ENCODE measurements at places on chromosomes 3 and 15.

GRCh38 chr3:146104068-146104467 is 56.9 kb downstream of the PLOD2 start:
- no peak for DNase-seq

- DNase-seq: peak; percentile 58
These were observed 1.1 kb downstream of the STAC start for GRCh38 chr3:36381311-36381956.

- DNase-seq: no peak
These were observed 14.1 kb downstream of the TTC21A start for GRCh38 chr3:39121621-39122020.

- DNase-seq: no peak
These were observed 33.2 kb upstream of the RPP14 start for GRCh38 chr3:58272891-58273290.

GRCh38 chr15:68158046-68158628 is 47.0 kb downstream of the CALML4 start:
- DNase-seq: no peak

GRCh38 chr3:54845551-54845950 is 82.3 kb downstream of the LRTM1 start:
- DNase-seq: no peak

DNA sequence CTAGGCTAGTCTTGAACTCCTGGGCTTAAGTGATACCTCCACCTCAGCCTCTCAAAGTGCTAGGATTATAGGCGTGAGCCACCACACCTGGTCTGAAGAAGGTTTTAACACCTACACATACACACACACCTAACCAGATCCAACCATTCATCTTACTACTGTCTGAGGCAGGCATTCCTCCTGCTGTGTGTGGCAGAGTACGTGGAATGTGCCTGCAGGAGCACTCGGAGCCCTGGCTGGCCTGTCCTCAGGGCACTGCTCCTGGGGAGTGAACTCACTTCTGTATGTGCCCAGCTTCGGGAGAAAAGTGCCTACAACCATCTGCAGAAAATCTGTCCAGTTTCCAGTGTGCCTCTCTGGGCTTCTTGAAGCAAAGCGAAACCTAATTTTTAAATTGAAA is 58.2 kb upstream of the LIMD1 start:
- no peak for DNase-seq

DNA sequence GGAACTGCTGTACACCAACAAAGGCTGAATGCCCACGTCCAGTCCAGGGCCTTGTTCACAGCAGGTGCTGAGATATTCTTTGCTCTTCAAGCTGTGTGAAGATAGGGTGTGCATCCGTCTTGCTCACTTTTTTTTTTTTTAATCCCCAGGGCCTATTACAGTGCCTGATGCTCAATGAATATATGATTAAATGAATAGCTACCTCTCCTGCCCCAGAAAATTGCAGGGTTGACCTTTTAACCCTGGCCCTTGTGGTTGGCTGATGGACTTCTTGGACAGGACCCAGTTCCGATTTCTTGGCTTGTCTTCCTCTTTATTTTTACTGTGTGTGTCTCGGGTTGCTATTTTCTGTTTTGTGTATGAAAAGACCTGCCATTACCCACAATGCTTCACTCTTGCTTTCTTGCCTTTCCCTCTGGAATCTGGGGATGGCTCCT is 2.9 kb upstream of the FYTTD1 start:
- no peak for DNase-seq

DNA sequence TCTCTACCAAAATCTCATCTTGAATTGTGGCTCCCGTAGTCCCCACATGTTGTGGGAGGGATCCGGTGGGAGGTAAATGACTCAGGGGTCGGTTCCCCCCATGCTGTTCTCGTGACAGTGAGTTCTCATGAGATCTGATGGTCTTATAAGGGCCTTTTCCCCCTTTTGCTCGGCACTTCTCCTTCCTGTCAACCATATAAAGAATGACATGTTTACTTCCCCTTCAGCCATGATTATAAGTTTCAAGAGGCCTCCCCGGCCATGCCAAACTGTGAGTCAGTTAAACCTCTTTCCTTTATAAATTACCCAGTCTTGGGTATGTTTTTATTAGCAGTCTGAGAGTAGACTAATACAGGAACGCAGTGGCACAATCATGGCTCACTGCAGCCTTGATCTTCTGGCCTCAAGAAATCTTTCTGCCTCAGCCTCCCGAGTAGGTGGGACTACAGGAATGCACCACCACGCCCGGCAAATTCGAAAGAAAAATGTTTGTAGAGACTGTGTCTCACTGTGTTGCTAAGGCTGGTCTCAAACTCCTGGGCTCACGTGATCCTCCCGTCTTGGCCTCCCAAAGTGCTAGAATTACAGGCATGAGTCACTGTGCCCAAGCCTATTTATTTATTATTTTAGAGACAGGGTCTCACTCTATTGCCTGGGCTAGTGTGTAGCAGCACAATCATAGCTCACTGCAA is 101.0 kb downstream of the ATP10A start:
- DNase-seq: no peak

- peak; percentile 49 for DNase-seq
These were observed 171.8 kb downstream of the FEZF2 start for GRCh38 chr3:62201438-62202035.

GRCh38 chr15:67125589-67126502 is 60.4 kb downstream of the SMAD3 start:
- DNase-seq: no peak
